ENCODE measurements at places on chromosomes 16 and 17.
A peak's percentile ranks its signal among the peaks of the same experiment; 100 is the strongest.

GRCh38 chr17:45104907-45105624 lies 27.2 kb downstream of the PLCD3 start:
- no peaks in the 10 kb centered on the region for H3K27me3 ChIP-seq
- H3K36me3 ChIP-seq: peaks cover 41% of the 10 kb centered on the region
- H3K4me1 ChIP-seq: no peaks in the 10 kb centered on the region
- H3K4me3 ChIP-seq: no peak overlapping the region

GRCh38 chr17:70767102-70767701 lies 597.9 kb downstream of the KCNJ2 start:
- DNase-seq: no peak
- H3K27me3 ChIP-seq: no peaks in the 10 kb centered on the region
- no peaks in the 10 kb centered on the region for H3K4me1 ChIP-seq
- H3K36me3 ChIP-seq: no peaks in the 10 kb centered on the region
- no peak overlapping the region for H3K4me3 ChIP-seq

DNA sequence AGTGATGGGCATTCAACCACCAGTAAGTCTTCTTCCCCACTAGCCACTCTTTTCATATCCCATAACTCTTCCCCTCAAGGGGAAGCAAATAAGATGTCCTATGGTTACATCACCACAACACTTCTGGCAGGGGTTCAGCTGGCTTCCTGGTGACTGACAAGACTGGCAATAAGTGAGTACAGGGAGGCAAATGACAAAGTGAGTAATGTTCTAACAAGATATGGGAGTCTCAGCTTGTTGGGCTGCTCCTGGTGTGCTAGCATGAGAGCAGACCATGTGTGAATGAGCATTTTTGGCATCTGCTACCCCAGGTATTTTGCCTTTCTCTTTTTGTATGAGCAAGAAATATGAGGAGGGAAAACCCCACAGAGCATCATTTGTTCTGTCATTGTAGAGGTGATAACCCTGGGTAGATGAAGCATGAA lies 9.9 kb downstream of the TMIGD1 start:
- peak overlapping the region; percentile 15 for H3K27ac ChIP-seq
- no peaks in the 10 kb centered on the region for H3K27me3 ChIP-seq
- no peaks in the 10 kb centered on the region for H3K36me3 ChIP-seq
- peak; percentile 55 for DNase-seq
- H3K4me1 ChIP-seq: peaks cover 25% of the 10 kb centered on the region

GRCh38 chr17:50117202-50118051 lies 12.5 kb downstream of the SAMD14 start:
- no peak overlapping the region for H3K27ac ChIP-seq
- DNase-seq: peak; percentile 26
- no peaks in the 10 kb centered on the region for H3K36me3 ChIP-seq
- no peaks in the 10 kb centered on the region for H3K4me1 ChIP-seq
- H3K4me3 ChIP-seq: no peak overlapping the region
- peaks cover 9% of the 10 kb centered on the region for H3K27me3 ChIP-seq

GRCh38 chr17:35557353-35557752 lies 3.3 kb downstream of the SLFN14 start:
- no peaks in the 10 kb centered on the region for H3K36me3 ChIP-seq
- H3K4me1 ChIP-seq: no peaks in the 10 kb centered on the region
- H3K4me3 ChIP-seq: no peak overlapping the region
- no peak for DNase-seq
- H3K27ac ChIP-seq: no peak overlapping the region

GRCh38 chr17:32912218-32912897 lies 15.6 kb upstream of the TMEM98 start:
- H3K4me3 ChIP-seq: no peak overlapping the region
- no peaks in the 10 kb centered on the region for H3K27me3 ChIP-seq
- no peak for DNase-seq

GRCh38 chr16:2420035-2420434 lies 9.2 kb upstream of the CCNF start:
- no peak overlapping the region for H3K4me3 ChIP-seq
- no peaks in the 10 kb centered on the region for H3K27me3 ChIP-seq
- no peak for DNase-seq
- no peaks in the 10 kb centered on the region for H3K36me3 ChIP-seq
- H3K27ac ChIP-seq: no peak overlapping the region

- H3K27me3 ChIP-seq: no peaks in the 10 kb centered on the region
- H3K4me3 ChIP-seq: no peak overlapping the region
- H3K36me3 ChIP-seq: no peaks in the 10 kb centered on the region
Measured at GRCh38 chr17:70099884-70100283, 24.9 kb downstream of the KCNJ16 start.

- H3K36me3 ChIP-seq: no peaks in the 10 kb centered on the region
- DNase-seq: no peak
- H3K4me3 ChIP-seq: no peak overlapping the region
- no peak overlapping the region for H3K27ac ChIP-seq
Measured at GRCh38 chr17:49018116-49018612, 21.0 kb downstream of the IGF2BP1 start.

DNA sequence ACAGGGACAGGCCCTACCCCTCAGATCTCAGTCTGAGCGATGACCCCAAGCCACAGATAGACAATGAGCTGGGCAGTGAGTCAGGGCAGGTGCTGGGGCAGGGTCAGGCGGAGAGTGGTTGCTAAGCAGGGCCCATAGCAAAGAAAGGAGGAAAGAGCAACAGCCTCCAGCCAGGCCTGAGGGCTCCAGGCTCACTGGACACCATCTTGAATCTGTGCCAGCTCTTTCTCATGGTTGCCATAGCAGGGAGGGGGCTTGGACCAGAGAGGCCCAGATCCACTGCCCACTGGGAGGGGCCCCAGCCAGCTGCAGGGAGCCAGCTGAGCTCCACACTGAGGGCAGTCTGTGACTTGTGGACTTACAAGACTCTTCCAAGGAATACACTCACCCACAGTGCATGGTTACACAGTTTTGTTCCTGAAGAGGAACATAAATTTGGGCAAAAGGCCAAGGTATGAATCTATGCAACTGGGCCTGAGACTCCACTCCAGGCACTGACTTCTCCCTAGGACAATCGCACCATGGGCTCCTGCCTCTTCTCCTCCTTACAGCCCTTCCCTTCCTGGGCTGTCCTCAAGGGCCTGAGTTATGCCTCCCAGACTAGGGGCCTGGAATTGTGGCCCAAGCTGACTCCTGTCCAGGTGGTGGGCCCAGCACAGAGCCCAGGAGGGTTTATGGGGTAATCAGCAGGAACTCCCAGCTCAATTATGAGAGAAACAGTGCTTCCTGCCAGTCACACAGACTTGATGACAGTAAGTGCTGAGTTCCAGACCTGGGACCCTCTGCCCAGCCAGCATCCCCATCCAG lies 59.9 kb downstream of the BEAN1 start:
- no peak for DNase-seq
- H3K27ac ChIP-seq: no peak overlapping the region
- H3K36me3 ChIP-seq: no peaks in the 10 kb centered on the region
- H3K27me3 ChIP-seq: no peaks in the 10 kb centered on the region

GRCh38 chr16:78240459-78241222 lies 141.2 kb downstream of the WWOX start:
- no peaks in the 10 kb centered on the region for H3K4me1 ChIP-seq
- no peak overlapping the region for H3K27ac ChIP-seq
- no peak for DNase-seq
- no peak overlapping the region for H3K4me3 ChIP-seq
- no peaks in the 10 kb centered on the region for H3K27me3 ChIP-seq
- H3K36me3 ChIP-seq: no peaks in the 10 kb centered on the region

GRCh38 chr17:27579304-27579703 lies 51.7 kb upstream of the LGALS9 start:
- H3K36me3 ChIP-seq: no peaks in the 10 kb centered on the region
- no peaks in the 10 kb centered on the region for H3K4me1 ChIP-seq
- H3K27me3 ChIP-seq: no peaks in the 10 kb centered on the region
- H3K27ac ChIP-seq: no peak overlapping the region
- DNase-seq: no peak
- H3K4me3 ChIP-seq: no peak overlapping the region

- H3K4me3 ChIP-seq: peak overlapping the region; percentile 96
- H3K27ac ChIP-seq: peak overlapping the region; percentile 89
- peaks cover 45% of the 10 kb centered on the region for H3K4me1 ChIP-seq
Measured at GRCh38 chr16:71895679-71896365, 491 bp downstream of the IST1 start.

- H3K4me1 ChIP-seq: no peaks in the 10 kb centered on the region
- no peak overlapping the region for H3K4me3 ChIP-seq
- no peak for DNase-seq
- H3K27me3 ChIP-seq: no peaks in the 10 kb centered on the region
- no peaks in the 10 kb centered on the region for H3K36me3 ChIP-seq
Measured at GRCh38 chr16:12160249-12160648, 183.7 kb downstream of the SNX29 start.

DNA sequence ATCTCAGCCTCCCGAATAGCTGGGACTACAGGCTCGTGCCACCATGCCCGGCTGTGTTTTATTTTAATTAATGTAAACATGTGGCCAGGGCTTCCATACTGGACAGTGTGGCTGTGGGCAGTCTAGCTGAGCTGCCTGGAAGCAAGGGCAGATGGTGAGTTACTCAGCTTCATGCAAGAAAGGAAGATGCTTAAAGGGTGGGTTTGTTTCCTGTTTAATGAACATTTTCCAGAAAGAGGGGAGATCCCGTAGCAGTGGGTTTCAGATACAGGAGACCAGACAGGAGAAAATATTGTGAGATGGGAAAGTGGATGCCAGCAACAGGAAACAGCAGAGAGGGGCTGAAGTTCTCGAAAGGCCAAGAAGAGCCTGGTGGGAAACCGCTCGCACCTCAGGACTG lies 7.3 kb downstream of the MAPK8IP3 start:
- H3K27me3 ChIP-seq: no peaks in the 10 kb centered on the region
- no peaks in the 10 kb centered on the region for H3K36me3 ChIP-seq
- H3K4me1 ChIP-seq: peaks cover 18% of the 10 kb centered on the region
- DNase-seq: no peak

DNA sequence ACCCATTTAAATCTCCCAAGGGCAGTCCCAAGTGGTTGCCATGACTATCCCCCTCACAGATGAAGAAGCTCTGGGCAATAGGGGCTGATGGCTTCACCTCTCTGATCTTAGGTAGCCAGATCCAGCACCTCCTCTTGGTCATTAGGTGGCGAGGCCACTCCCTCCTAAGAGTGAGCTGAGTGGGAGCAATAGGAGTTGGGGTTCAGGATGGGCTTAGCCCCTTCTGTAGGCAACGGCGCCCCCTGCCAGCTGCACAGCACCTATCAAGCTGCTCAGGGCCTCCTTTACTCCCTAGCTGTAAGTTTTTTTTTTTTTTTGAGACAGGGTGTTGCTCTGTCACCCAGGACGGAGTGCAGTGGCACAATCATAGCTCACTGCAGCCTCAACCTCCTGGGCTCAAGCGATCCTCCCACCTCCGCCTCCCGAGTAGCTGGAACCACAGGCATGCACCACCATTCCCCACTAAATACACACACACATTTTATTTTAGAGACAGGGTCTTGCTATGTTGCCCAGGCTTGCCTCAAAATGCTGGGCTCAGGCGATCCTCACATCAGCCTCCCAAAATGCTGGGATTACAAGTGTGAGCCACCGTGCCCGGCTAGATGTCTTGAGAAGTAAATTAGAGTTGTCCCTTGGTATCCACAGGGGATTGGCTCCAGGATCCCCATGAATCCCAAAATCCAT lies 3.5 kb upstream of the RRAD start:
- no peak overlapping the region for H3K4me3 ChIP-seq
- H3K4me1 ChIP-seq: peaks cover 17% of the 10 kb centered on the region
- H3K27me3 ChIP-seq: peaks cover 9% of the 10 kb centered on the region
- no peaks in the 10 kb centered on the region for H3K36me3 ChIP-seq
- no peak for DNase-seq

- H3K27ac ChIP-seq: no peak overlapping the region
- H3K27me3 ChIP-seq: no peaks in the 10 kb centered on the region
- H3K4me1 ChIP-seq: peaks cover 20% of the 10 kb centered on the region
- H3K36me3 ChIP-seq: no peaks in the 10 kb centered on the region
- no peak overlapping the region for H3K4me3 ChIP-seq
Measured at GRCh38 chr17:80591788-80592187, 47.1 kb downstream of the RPTOR start.

- peak; percentile 56 for DNase-seq
- H3K4me3 ChIP-seq: peak overlapping the region; percentile 48
- H3K36me3 ChIP-seq: no peaks in the 10 kb centered on the region
- peak overlapping the region; percentile 57 for H3K27ac ChIP-seq
Measured at GRCh38 chr16:75065149-75065505, 51.5 kb downstream of the LDHD start.

DNA sequence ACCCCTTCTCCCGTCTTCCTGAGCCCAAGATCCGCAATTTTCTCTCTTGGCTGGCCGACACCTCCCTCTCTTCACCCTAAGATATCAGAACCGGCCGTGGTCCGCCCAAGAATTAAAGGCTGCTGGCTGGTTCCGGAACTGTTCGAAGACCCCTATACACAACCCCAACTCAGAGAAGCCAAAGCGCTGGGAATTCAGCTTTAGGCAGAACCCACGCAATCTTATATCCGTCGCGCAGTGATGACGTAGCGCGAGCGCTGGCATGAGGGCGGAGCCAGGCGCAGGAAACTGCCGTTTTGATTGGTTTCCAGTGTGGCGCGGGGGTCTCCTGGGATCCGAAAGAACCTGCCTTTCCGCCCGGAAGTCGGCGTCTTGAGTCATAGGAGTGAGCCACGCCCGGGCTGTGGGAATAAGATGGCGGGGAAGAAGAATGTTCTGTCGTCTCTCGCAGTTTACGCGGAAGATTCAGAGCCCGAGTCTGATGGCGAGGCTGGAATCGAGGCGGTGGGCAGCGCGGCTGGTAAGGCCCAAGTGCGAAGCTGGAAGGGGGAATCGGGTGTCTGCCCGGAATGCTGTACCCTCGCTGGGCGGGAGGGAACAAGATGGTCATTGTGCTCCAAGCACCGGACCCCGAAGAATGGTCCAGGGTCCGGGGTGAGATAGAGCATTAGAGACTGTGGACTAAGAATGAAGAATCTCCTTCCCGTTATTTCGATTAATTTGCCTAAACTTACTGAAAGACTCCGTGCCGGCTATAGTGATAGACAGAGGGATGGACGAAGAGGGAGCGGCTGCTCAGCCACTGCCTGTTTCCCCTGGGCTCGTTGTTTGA lies at the start of the genes RECQL5 and SAP30BP:
TSS of gene RECQL5 (minus strand) at position 196 of the 832 bp plus-strand sequence. CDS start 597 bp downstream, outside the sequence.
TSS of gene SAP30BP (plus strand) at position 380 of the 832 bp plus-strand sequence. CDS start at position 415, 35 bp downstream.
- H3K27ac ChIP-seq: peak within 1 kb of the TSS; percentile 96
- H3K4me1 ChIP-seq: peaks cover 28% of the 10 kb centered on the region
- peak; percentile 94 for DNase-seq
- H3K27me3 ChIP-seq: no peaks in the 10 kb centered on the region
- peak within 1 kb of the TSS; percentile 98 for H3K4me3 ChIP-seq
- peaks cover 27% of the 10 kb centered on the region for H3K36me3 ChIP-seq

DNA sequence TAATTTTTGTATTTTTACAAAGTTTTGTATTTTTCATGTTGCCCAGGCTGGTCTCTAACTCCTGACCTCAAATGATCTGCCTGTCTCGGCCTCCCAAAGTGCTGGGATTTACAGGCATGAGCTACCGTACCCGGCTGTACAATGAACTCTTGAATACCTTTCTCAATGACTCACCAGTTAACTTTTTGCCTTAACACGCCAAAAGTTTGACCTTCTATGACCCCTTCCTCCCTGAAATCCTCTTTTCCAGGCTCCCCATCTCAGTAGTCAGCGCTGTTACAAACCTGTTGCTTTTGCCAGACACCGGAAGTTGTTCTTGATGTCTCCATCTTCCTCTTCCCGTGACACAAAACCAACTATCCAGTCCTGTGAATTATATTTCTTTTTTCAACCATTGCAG lies 158.1 kb upstream of the ASIC2 start:
- no peak overlapping the region for H3K27ac ChIP-seq
- H3K36me3 ChIP-seq: no peaks in the 10 kb centered on the region
- no peaks in the 10 kb centered on the region for H3K4me1 ChIP-seq
